ENCODE measurements at places on chromosomes 2 and 18.

- DNase-seq = no peak
Observed at GRCh38 chr2:191571163-191571769, 106.7 kb upstream of the NABP1 start.

DNA sequence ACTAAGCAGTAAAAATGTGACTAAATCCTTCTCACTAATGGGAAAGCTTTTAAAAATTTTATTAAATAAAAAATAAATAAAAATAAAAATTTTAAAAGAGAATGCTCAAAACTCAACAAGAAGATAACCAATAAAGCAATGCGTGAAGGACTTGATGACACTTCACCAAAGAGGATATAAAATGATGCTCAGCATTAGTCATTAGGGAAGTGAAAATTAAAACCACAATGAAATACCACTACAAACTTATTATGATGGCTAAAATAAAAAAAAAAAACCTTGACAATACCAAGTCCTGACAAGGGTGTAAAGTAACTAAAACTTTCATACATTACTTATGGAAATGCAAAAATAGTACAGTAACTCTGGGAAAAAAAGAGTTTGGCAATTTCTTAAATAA, 3.3 kb upstream of the WDR75 start:
- DNase-seq = no peak

DNA sequence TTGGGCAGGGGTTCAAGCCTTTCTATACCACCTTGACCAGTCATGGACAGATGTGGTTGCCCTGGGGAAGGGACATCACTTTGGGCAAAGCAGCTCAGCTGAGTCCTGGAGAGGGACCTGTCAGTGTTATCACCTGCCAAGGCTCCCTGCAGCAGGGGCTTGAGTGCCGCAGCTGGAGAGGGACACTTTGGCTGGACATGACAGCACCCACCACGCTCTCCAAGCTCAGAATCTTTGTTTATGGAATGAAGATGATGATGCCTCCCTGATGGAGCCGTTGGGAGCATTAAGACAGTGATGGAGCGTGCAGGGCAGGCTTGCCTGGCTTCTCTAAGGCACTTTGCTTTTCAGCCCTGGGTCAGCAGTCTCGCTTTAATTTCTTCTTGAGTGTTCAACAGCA, 4.3 kb upstream of the TFCP2L1 start:
- DNase-seq = no peak

- peak; percentile 17 for DNase-seq
Observed at GRCh38 chr18:61892683-61893308, at the start of gene RNF152. Gene RNF152 (minus strand): TSS chr18:61893007. CDS start chr18:61816463, 76,544 bp downstream.

GRCh38 chr2:67095121-67095520, 302.0 kb upstream of the ETAA1 start:
- no peak for DNase-seq

GRCh38 chr2:217657252-217657651, 345.5 kb downstream of the TNS1 start:
- no peak for DNase-seq

GRCh38 chr2:219775506-219775905, 148.1 kb downstream of the SLC4A3 start:
- DNase-seq = no peak

DNA sequence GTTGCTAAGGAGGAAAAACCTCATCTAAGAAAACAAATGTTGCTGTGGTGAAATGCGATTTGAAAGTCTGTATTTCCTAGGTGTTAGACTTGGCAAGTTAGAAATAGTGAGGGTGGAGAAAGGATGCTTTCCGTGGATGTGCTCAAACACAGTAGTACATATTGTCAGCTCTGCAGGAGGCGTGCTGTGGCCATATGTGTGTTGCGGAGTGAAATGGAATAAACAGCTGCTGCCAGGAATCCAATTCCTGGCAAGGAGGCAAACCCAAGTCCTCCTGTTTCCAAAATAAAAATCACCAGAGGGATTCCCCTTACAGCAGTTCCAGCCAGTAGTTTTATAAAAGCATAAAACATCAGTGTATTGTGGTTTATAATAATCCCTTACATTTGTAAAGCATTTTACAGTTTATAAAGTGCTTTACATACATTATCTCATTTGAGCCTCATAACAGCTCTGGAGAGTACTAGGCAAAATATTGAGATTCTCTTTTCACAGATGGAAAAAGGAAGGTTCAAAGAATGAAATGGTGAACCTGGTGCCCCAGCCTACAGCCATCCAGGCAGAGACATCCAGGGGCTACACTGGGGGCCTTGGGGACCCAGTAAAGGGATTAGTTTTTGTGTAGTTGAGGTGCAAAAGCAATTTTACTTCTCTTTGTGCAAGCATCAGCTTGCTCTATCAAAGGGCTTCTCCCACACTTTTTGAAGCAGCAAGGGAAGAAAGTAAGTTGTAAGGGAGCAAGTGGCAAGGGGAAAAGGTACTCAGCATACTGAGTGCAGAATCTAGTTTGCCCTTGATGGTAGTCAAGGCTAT, 206.0 kb downstream of the AGPS start:
- DNase-seq = no peak

GRCh38 chr18:38751211-38751610, 1185.6 kb upstream of the CELF4 start:
- no peak for DNase-seq

GRCh38 chr2:33033606-33034081, 86.9 kb downstream of the LTBP1 start:
- no peak for DNase-seq

DNA sequence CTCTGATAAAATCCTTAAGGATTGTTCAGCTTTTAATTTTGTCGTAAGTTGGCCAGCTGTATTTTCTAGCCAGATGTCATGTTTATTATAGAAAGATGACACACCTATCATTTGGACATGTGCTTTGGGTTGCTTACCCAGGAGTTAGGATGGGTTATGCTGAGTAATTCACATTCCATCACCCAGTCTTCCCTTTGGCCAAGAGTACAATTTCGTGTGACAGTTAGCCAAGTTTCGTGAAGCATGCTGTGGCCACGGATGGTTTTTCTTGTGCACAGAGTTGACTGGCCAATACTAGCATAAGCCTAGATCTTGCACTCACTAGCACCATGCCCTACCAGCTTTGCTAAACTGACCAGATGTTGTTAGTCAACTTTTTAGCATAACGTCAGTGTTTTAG, 5.8 kb downstream of the MAPRE3 start:
- no peak for DNase-seq

- no peak for DNase-seq
Observed at GRCh38 chr2:64404002-64404731, 49.8 kb upstream of the LGALSL start.

DNA sequence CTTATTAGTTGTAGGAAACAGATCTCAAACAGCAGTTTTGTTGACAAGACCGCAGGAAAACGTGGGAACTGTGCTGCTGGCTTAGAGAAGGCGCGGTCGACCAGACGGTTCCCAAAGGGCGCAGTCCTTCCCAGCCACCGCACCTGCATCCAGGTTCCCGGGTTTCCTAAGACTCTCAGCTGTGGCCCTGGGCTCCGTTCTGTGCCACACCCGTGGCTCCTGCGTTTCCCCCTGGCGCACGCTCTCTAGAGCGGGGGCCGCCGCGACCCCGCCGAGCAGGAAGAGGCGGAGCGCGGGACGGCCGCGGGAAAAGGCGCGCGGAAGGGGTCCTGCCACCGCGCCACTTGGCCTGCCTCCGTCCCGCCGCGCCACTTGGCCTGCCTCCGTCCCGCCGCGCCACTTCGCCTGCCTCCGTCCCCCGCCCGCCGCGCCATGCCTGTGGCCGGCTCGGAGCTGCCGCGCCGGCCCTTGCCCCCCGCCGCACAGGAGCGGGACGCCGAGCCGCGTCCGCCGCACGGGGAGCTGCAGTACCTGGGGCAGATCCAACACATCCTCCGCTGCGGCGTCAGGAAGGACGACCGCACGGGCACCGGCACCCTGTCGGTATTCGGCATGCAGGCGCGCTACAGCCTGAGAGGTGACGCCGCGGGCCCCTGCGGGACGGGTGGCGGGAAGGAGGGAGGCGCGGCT, at the start of gene TYMS:
Gene TYMS, plus strand, starts transcription at position 343 of the 690 bp plus-strand sequence. Its CDS starts 90 bp downstream, at position 433.
- peak; percentile 70 for DNase-seq

GRCh38 chr2:174058026-174058425, 92.9 kb upstream of the SP3 start:
- no peak for DNase-seq

DNA sequence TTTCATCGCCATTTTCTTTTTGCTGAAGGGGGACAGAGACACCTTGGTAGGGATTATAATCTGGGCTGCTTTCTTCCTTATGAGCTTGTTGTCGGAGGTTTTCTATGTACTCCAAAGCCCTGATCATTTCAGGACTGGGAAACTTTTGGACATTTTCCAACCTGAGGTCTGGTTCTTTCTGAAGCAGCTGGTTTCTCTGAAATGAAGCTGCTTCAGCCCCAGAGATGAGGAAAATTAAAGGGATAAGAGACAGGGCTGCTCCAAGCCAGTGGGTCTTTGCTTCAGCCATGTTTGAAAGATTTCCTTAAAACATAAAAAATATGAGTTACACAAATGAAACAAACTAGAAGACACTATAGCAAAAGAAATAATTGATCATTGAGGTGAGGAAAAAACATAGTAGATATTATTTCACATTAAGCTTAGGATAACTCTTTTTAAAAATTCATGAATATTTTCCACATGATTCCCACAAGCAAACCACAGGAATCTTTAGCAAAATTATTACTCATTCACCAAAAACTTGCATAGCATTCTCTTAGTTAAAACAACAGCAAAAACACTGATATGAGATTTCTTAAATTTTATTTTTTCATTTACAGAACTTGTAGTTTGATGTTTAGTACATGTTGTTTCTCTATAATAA, 3.0 kb downstream of the SCG2 start:
- no peak for DNase-seq

Measured in stimulated activated naive CD8-positive, alpha-beta T cell treated with anti-CD3 and anti-CD28 coated beads, Interleukin-15, amount 100 ng/mL, for 72 hours (primary cell).